ENCODE measurements at places on chromosomes 3 and 15. TPM values are rescaled to one million over a fixed set of nuclear protein-coding genes. Genes with fewer than 3 reads are reported as not detected.

The COL8A1 gene
- total RNA-seq = 5.9 TPM

The A4GNT gene
- total RNA-seq = 18.9 TPM

The LRRC2 gene
- total RNA-seq = 1.8 TPM

The CCRL2 gene
- not detected for total RNA-seq

The LRRC31 gene
- total RNA-seq = 5.5 TPM

The FBXO40 gene
- total RNA-seq = not detected

The CX3CR1 gene
- total RNA-seq = not detected

The CHRFAM7A gene
- total RNA-seq = 3.5 TPM

The ARGFX gene
- not detected for total RNA-seq

The JAGN1 gene
- total RNA-seq = not detected

The SAXO2 gene
- 1.8 TPM for total RNA-seq

The C3orf49 gene
- total RNA-seq = not detected

The ZWILCH gene
- 0.89 TPM for total RNA-seq

The GRK7 gene
- total RNA-seq = not detected

The VIPR1 gene
- total RNA-seq = 14.0 TPM

The SHC4 gene
- not detected for total RNA-seq

The PCNP gene
- total RNA-seq = 163 TPM

The CDHR4 gene
- not detected for total RNA-seq

The STXBP5L gene
- 0.29 TPM for total RNA-seq

The KCNMB3 gene
- 2.7 TPM for total RNA-seq

The GNAI2 gene
- total RNA-seq = 84.8 TPM

The MKRN2OS gene
- total RNA-seq = not detected

The TRIM71 gene
- 2.8 TPM for total RNA-seq

The SCG3 gene
- total RNA-seq = 0.43 TPM

The NIPA2 gene
- total RNA-seq = 97.0 TPM

The PLD1 gene
- 31.9 TPM for total RNA-seq

The RASL12 gene
- 0.58 TPM for total RNA-seq

The MITF gene
- 26.3 TPM for total RNA-seq

The TTLL13 gene
- total RNA-seq = not detected

The GOLGA8Q gene
- 8.7 TPM for total RNA-seq

The SCAP gene
- 56.9 TPM for total RNA-seq

The PLIN1 gene
- total RNA-seq = 2.2 TPM

The SH2D7 gene
- total RNA-seq = 0.45 TPM

The SLC38A3 gene
- total RNA-seq = not detected

The ZMYND10 gene
- total RNA-seq = not detected

The C2CD4B gene
- total RNA-seq = 26.8 TPM

The GOLGA6L7 gene
- not detected for total RNA-seq

The SCN11A gene
- 0.14 TPM for total RNA-seq

The KNG1 gene
- total RNA-seq = not detected

The CAV3 gene
- not detected for total RNA-seq

The RPLP1 gene
- total RNA-seq = 575 TPM

The PCOLCE2 gene
- total RNA-seq = 6.2 TPM

The PDZRN3 gene
- total RNA-seq = 174 TPM

The CFAP20DC gene
- not detected for total RNA-seq

The OSTN gene
- 0.18 TPM for total RNA-seq

The FAM107A gene
- 16.2 TPM for total RNA-seq

The ITPR1 gene
- 192 TPM for total RNA-seq

The CCK gene
- total RNA-seq = not detected
